GM10248 (cell line): ENCODE measurements at places on chromosomes 7 and 10.

DNA sequence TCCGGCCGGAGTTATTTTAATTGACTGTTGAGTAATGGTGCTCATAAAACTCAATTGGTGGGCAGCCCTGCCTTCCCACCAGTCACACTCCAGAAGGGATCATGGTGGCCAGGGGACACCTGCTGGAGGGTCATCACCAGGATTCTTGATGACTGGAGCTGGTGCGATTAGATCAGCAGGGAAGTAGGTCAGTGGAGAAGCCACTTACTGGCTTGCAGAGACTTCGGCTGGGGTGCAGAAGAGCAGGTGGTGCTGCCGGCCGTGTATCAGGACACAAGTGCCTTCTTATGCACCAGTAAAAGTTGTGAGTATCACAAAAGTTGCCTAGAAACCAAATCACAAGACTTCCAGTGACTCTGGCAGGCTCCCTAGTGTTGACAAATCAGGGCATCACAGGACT, 82.6 kb upstream of the CHCHD3 start:
- no peak for DNase-seq

GRCh38 chr7:158263964-158264748, 323.5 kb downstream of the PTPRN2 start:
- DNase-seq = no peak

GRCh38 chr7:20241911-20242261, 24.7 kb upstream of the MACC1 start:
- DNase-seq = no peak

- peak; percentile 28 for DNase-seq
These were observed 167.6 kb downstream of the AMPH start for GRCh38 chr7:38463277-38464225.

- no peak for DNase-seq
These were observed 4.4 kb downstream of the UNC5B start for GRCh38 chr10:71216751-71217265.

GRCh38 chr7:157514746-157515145, 177.9 kb downstream of the DNAJB6 start:
- no peak for DNase-seq

DNA sequence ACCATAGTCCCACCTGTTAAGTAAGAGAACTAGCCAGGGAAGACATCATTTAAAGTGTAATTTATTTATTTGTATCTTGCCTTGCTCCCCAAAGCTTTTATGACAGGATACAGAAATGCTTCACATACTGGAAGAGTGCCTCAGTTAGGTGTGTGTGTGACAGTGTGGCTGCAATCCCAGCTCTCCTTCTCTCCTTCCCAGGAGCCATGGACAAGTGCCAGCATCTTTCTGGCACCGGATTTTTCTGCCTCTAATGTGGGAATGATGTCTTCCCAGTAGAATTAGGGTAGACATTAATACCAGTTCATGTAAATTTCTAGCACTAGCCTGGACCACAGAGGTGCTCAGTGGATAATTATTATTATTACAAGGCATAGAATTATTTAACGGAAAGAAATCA, 30.3 kb upstream of the ATXN7L1 start:
- no peak for DNase-seq

DNA sequence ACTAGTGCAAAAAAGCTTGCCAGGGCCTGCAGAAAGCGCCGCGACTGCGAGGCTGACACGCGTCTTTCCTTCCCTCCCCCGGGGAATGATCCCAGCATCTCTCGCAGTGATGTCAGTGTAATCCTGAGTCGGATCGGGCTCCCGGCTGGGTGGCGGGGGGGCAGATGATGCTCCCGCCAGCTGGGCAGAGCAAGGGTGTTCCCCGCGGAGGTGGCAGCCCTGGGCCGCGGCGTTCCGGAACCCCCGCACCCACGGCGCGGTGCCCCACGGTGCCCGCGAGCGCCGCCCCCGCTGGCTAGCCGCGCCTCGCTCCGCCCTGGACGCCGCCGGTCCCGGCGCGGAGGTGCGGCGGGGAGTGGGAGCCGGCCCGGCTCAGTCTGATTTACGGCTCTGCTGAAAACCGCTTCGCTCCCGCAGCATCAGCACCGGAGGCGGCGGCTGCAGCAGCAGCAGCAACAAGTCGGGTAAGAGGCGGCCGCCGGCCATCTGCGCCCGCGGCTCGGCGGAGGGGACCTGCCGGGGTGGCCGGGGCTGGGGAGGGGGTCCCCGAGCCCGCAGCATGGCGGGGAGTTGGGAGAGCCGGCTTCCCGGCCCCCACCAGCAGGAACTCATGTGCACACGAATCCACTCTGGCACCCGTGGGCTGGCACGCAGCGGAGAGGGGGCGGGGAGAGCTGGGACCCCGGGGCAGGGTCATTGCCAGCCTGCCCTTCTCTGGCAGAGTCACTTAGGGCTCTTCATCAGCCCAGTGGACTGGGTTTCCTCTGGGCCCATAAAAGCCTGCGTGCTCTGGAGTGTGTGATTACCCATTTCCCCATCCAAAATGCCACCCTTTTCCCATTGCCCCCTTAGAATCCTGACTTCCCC, at the start of gene ZNF365:
ZNF365 (plus strand) TSS at position 375 of the 867 bp plus-strand sequence. CDS start 1,825 bp downstream, outside the sequence.
- peak; percentile 15 for DNase-seq

- DNase-seq = no peak
These were observed 21.7 kb upstream of the JAKMIP3 start for GRCh38 chr10:132043861-132044695.

- peak; percentile 24 for DNase-seq
These were observed 172.6 kb upstream of the NRP1 start for GRCh38 chr10:33506838-33507661.

DNA sequence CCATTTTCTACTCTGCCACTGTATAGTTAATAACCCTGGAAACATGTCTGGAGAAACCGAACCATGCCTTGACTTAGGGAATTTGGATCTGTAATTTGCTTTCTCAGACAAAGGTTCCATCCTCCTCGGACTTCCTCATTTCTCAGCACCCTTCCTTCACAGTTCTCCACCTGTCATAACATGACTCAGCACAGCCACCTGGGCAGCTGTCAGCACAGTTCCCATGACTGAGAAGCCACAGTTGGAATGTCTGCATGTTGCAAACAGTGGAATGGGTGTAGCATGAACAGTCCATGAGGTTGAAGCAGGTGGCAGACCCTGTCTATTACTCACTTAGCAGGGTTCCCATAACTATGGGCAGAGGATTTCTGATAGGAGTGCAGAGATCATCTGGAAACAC, 634 bp upstream of the OR9A4 start:
- DNase-seq = no peak

- no peak for DNase-seq
These were observed 10.6 kb upstream of the CALU start for GRCh38 chr7:128728598-128728997.

GRCh38 chr7:70572571-70572970, 559.4 kb upstream of the GALNT17 start:
- DNase-seq = no peak

GRCh38 chr7:30815388-30815854, 44.2 kb downstream of the MINDY4 start:
- no peak for DNase-seq

DNA sequence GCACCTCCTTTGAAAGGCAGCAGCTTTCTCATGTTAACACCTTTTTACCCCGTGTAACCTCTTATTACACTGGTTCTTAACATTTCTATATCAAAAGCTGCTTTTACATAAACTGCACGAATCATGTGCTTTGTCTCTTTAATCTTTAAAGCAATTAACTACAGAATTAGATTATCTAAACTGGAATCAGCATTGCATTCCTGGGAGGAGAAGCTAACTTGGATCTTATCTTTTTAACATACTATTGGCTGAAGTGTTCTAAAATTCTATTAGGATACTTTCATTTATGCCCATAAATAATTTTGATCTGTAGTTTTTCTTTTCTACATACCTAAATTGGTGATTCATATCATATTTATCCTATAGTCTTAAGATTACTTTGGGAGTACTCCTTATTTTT, 428.4 kb upstream of the IGFBP3 start:
- DNase-seq = no peak

GRCh38 chr7:32102432-32102873, 32.2 kb upstream of the PDE1C start:
- no peak for DNase-seq

DNA sequence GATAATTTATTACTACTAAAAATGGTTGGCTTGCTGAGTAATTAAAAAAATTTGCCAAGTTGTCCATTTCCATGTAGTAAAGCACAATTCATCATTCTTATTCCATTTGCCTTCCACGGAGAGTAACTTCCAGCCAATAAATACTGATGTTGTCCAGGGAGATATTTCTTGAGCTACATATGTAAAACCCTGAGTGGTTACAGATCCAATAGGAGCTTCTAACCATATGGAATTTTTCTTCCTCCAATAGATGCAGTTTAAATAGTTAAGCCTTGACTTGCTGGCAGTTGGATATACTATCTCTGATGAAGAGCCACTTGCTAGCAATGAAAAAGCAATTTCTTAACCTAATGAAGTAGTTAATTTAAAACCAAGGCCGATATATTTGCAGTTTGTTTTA, 271.1 kb downstream of the PLXDC2 start:
- DNase-seq = no peak

GRCh38 chr10:47048526-47048905, 137.3 kb downstream of the PTPN20 start:
- DNase-seq = no peak

DNA sequence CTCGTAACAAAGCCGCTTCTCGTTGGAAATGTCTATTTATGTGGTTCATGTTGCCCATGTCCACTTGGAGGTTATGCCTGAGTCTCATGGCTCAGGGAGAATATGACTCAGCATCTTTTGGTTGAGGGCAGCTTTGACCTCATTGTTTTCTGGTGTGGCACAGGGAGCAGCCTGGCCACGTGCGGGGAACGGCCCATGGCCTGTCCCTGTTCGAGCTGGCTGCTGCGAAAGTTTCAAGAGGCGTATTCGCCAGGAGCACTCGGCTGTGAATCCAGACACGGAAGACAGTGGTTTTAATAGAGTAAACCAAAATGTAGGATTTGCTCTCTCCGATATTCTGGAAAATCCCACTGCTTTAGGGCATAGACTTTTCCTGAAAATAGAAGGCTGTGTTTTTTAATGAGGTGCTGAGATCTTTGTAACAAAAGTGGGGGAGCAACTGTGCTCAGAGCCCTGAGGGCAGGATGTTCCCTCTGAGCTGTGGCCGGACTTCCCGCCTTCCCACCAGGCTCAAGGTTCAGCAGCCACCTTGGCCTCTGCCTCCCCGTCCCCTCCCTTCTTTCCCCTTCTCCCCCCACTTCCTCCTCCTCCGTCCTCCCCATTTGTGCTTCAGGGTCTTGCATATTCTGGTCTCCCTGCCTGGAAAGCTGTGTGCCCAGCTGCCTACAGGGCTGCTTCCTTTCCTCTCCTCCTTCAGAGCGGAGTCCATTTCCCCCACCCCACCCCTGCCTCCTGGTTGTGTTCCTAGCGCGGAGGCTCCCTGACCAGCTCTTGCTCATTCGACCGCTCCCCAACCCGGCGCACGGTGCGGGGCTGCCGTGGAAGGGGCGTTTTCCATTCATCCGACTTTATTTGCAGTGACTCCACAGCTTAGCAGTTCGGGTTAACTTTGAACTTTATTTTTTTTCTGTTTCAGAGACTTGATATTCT, 642.0 kb downstream of the SDK1 start:
- DNase-seq = no peak

DNA sequence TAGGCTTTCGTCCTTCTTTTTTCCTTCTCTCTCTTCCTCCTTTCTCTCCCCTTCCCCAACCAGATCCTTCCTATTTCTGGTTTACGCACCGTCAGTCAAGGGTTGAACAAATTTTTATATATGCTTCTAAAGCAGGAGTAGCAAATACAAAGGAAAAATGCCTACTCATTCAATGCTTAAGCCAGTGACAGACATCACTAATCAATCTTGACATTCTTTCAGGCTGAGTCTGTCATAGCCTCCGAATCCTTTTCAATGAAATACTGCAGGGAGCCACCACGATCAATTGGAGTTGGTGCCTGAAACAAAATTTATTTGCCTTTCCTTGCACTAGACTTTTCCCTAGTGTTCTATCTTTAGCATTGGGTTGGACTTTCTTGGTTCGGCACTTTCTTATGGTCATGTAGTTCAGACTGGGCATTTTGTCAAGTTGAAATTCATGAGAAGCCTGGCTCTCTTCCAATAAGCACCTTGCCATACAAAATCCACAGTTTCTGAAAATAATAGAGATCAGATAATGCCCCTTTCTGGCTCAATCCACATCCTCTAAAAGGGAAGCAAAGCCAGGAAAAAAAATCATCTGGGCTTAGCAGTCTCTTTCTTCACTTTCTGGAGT, 239.5 kb upstream of the PLXNA4 start:
- no peak for DNase-seq

GRCh38 chr7:157628456-157628855, 291.7 kb downstream of the DNAJB6 start:
- DNase-seq = no peak

DNA sequence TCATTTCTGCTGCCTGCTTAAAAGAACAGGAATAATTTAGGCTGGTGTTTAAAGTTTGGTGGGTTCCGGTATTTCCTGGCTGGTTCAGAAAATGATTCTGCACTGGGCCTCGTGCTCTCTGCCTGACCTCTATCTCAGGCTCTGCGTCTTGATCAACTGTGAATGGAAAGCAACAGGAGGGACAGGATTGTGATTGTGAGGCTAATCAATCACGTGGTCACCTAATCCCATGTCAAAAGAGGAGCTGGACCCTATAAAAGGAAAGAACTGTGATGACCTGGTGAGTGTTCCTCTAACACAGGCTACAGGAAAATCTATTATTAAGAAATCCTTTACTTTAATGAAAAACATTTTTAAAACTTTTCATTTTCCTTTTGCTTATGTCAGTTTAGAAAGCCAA, at the start of gene DHX32:
DHX32 (minus strand) TSS at position 101 of the 400 bp plus-strand sequence. CDS start 468 bp downstream, outside the sequence.
- no peak for DNase-seq

GRCh38 chr10:88216976-88217375, 353.6 kb downstream of the PTEN start:
- DNase-seq = peak; percentile 37

- DNase-seq = no peak
These were observed 303.5 kb downstream of the PTPRN2 start for GRCh38 chr7:158284121-158284520.

GRCh38 chr10:93938140-93938539, 44.4 kb downstream of the SLC35G1 start:
- DNase-seq = no peak

DNA sequence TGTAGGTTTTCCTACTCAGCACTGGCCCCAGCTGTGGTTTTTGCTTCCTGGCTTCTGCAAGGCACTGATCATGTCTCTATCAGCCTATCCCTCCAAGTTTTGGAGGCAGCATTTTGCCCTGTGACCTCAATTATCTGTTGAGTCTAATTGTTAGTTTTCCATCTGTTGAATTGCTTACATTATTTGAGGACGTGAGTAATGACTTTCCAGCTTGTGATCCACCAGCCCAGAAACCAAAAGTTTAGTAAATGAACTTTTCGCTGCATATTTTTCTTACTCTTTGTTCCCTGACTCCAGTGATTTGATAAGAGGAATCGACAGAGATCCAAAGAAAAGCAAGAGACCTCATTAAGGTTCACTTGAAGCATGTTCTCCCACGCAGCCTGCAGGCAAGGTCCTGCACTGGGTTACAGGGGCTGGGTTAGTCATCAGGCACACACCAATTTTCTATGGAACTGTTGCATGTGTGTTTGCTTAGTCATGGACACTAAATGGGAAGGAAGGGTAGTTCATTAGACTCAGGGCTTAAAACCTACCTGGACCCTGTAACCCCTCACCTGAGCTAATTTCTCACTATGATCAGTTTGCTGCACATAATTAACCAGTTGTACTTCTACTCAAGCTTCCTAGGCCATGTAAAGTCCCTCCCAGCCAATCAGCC, 57.2 kb downstream of the AKR1E2 start:
- no peak for DNase-seq
